ENCODE measurements at places on chromosomes 11 and 22. TPM values are rescaled to one million over a fixed set of nuclear protein-coding genes. Genes with fewer than 3 reads are reported as not detected.

The PRG3 gene
- not detected for total RNA-seq

The RTN4R gene
- 21.8 TPM for total RNA-seq

The C22orf42 gene
- total RNA-seq: not detected

The PTPRCAP gene
- 1.4 TPM for total RNA-seq

The SYNGR1 gene
- total RNA-seq: 32.5 TPM

The OR2AG2 gene
- 0.17 TPM for total RNA-seq

The LGR4 gene
- 61.7 TPM for total RNA-seq

The IGF2 gene
- total RNA-seq: 1.3 TPM

The OR52E8 gene
- total RNA-seq: not detected

The CNTF gene
- 1.5 TPM for total RNA-seq

The NPAS4 gene
- 0.88 TPM for total RNA-seq
